Activated naive CD4-positive, alpha-beta T cell treated with Interleukin-2 at 50 U/mL for 16 hours (primary cell): ENCODE measurements at places on chromosomes 6 and 20.
A peak's percentile ranks its signal among the peaks of the same experiment; 100 is the strongest.

DNA sequence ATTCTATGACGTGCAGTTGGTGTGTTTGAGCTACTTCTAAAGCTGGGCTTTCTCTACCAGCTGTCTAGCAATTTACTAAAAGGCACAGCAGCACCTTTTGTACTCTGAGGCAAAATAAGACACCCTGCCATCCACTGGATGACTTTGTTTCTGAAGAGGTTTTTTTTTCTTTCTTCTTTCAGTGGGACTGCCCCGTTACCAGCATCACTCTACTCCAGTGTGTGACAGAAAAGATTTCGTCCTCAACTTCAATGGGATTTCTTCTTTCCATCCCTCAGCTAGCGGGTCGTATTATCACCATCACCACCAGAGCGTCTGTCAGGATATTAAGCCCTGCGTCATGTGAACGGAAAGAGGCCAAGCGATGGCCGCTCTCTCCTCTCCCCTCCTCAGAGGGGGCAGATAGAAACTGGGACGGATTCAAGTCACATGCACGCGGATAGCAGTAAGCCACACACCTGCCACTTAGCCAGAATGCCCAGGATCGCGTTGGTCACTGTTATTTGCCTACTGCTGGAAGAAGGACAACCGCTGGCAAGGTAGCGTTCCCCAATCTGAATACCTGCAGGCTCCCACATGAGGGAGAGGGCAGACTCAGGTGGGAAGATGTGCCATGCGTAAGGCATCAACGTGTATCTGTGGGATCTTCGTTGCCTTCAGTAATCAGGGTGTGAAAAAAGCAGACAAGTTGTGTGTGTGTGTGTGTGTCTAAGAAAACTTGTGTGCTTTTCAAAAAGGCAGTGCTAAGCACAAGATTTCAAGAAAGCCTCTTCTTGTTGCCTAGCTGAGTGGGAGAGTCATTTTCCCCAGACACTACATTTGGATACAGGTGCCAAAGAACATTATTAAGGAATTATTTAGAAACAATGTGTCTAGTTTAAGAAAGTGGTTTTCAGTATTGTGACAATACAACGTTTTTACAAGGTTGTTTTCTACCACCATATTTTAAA is 5.4 kb downstream of the FOXF2 start:
- no peak for DNase-seq

DNA sequence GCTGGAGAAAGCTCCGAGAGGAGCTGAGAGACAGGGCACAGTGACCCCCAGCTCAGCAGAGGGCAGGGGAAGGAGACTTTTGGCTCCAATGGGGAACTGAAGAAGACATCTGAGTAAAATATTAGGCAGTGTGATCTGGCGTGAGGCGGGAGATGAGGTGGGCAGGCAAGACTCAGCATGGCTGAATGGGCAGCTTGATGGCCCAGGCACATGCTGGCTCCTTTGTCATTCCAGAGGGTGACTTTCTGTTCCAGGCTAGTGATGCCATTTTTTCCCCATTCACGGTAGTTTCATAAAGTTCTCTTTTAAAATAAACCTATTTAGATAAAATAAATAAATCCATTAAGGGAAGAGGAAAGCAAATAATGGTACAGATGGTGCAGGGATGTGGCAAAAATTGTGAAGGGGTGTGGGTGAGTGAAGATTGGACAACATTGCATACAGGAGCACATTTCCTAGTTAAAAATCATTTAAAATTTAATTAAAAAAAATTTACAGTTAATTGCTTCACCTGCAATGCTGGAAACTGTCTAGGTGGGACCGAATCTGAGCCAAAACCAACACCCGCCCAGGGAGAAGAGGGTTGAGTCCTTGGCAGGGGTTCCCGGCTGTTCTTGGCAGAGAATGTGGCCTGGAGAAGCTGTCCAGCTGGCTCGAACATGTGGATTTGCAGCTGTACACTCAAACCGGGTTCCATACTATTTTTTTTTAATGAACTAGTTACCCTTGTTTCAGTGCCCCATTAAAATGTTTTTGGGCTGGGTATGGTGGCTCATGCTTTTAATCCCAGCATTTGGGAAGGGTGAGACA is 41.7 kb upstream of the PRELID3B start:
- no peak for DNase-seq

DNA sequence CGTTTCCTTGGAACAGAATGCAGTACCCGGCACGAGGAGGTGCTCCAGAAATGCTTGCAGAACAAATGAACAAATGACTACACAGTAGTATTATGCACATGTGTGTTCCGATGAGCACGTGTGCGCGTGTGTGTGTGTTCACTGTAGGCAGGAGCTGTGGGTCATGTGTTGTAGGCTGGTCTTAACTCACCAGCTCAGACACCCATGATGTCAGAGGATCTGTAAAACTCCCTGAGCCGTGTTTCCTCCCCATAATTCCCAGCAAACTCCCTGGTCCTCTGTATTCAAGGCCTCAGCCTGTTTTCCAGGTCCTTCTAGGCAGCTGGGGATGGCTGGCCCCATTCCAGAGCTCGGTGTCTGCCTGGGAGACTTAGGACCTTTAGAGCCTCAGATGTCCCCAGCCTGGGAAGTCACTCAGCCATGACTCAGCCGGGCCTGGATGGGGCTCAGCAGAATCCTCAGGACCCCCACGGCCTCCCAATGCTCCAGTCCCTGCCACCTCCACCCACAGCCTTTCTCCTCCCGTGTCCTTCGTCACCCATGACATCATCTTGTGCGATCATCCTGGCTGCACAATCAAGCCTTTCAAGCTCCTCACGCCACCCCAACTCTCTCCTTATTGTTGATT is 475.0 kb upstream of the SULF2 start:
- DNase-seq: no peak

DNA sequence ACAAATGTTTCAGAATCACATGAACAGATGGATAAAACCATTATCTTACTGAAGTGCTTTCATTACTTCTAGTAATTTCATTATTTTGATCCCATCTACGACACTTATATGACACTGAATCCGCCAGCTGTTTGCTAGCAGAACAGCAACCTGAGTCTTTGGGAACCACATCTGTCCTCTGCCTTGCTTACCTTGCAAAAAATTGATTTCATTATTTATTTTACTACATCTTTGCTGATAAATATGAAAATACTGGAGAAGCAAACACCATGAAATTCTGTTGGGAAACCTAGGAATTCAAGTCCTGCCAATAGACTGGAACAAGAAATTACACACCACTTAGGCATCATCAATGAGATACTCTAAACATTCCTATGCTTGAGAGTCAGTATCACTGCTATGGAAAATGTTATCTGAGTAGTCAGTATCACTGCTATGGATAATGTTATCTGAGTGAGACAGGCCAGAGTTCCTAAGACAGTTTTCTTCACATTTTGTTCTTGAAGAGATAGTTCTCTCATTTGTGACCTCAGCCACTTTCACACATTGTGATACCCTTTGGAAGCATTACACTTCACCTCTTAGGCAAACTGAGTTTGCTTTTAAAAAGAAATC is 91.9 kb downstream of the PDE10A start:
- no peak for DNase-seq

- no peak for DNase-seq
Measured at GRCh38 chr6:97705568-97705967, 422.6 kb upstream of the MMS22L start.

DNA sequence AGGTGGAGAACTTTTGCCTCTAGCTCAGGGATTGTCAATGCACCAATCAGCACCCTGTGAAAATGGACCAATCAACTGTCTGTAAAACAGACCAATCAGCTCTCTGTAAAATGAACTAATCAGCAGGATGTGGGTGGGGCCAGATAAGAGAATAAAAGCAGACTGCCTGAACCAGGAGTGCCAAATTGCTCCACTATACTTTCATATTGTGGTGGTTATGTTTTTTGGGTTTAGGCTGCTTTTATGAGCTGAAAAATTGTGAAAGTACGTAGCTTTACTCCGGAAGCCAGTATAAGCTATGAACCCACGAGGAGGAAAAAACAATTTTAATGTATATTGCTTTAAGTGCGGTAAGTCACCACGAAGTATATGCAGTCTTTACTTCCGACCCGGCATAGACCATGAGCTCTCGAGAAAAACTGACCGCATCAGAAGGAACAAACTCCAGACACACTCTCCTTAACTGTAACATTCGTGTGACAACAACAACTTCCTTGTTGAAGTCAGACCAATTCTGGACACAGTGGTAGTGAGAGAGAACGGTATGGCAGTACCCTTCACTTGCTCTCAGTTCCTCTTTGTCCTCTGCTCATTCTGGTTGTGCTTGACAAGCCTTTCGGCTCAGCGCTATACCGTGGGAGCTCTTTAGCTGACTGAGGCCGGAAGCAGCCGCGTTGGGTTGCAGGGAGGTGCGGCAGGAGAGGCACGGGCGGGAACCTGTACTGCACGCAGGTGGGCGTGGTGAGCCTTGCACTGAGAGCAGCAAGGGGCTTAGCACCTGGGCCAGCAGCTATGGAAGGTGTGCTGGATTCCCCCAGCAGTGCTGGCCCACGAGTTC is 81.9 kb upstream of the E2F3 start:
- DNase-seq: peak; percentile 75

DNA sequence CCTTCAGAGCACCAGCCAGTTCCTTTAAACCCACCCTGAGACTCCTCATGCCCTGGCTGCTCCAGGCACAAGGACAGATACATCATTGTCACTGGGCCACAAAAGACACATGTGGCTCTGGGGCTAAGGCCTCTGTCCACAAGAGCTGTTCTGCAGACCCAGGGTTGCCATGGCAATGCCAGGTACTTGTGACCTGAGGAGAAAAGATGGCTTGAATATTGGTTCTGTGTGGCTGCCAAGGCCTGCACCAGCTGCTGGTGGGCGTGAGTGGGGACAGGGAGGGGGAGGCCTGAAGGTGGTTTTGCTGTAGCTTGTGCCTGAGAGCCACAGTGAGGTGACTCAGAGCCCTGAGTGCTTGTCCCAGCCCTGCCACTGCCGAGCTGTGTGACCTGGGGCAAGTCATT is 31.8 kb downstream of the SAYSD1 start:
- no peak for DNase-seq

GRCh38 chr6:131222773-131223172 is 87.5 kb downstream of the AKAP7 start:
- no peak for DNase-seq

- DNase-seq: no peak
Measured at GRCh38 chr6:14984519-14984853, 261.4 kb upstream of the JARID2 start.

GRCh38 chr6:141653590-141653989 is 479.1 kb upstream of the GJE1 start:
- DNase-seq: no peak
